AG04449 (cell line): ENCODE measurements at places on chromosomes 3 and 15.

DNA sequence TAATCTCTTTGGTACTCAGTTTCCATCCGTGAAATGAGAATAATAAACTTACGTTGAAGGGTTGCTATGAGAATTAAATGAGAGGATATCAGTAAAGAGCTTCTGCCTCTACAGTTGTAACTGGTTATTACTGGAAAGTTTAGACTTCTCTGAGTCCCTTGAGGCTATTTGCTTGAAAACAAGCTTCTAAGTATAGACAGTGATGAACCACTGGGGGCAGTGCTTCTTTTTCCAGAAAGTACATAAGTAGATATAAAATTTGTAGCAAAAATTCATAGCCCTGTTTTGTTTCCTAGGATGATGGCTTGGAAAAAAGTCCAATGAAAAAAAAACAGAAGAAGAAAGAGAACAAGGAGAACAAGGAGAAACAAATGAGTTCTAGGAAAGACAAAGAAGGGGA, 87.1 kb downstream of the RGMA start:
- no peak for DNase-seq

GRCh38 chr3:138675393-138675792, 66.8 kb downstream of the FAIM start:
- no peak for DNase-seq

GRCh38 chr3:159077860-159078259, 276.0 kb downstream of the MFSD1 start:
- peak; percentile 87 for DNase-seq

GRCh38 chr3:6935970-6936369, 75.1 kb downstream of the GRM7 start:
- no peak for DNase-seq

GRCh38 chr3:99955773-99956562, 138.3 kb downstream of the CMSS1 start:
- no peak for DNase-seq

- DNase-seq, result no peak
Observed at GRCh38 chr15:63877713-63878271, 44.0 kb upstream of the HERC1 start.

DNA sequence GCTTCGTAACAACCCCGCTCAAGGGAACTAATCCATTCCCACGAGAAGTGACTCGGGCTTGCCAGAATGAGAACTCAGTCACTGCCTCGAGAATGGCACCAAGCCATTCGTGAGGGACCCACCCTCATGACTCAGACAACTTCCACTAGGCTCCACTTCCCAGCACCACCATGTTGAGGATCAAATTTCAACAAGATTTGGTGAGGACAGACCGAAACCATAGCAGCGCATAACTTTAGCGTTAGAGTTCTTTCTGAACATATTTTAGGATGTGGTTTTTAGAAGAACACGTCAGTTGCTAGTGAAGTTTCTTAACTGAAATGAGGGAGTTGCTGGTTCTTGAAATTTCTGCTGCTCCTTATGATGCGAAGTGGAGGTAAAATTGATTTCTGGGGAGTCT, 13.5 kb downstream of the PTPRG start:
- peak; percentile 88 for DNase-seq

DNA sequence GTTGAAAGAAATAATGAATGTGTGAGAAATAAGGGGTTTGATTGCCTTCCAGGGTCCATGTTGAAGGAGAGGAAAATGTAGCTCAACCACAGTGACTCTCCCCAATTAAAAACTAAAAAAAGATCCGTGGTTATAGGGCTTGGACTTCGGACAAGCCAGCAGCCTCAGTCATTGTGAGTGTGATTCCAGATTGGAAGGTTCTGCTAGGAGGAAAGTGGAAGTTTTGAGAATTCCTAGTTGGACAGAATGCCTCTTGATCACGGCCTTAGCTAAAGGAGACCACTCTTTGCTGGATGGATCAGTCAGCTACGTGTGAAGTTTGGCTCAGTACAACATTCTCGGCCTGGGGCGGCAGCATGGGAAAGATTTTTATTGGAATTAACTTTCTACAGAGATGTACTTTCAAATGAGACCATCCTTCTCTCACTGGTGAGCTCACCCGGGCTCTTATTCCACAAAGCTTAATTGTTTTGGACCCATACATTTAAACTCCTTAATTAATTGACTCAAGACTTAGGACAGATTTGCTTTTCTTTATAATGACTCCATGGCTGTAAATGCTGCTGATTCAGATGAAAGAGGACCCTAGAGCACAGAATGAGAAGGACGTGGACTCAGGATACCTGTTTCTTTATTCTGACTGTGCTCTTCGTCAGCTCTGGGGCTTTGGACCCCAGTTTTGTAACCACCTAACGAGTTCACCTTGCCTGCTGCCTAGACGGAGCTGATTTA, 27.5 kb downstream of the FLNB start:
- no peak for DNase-seq

DNA sequence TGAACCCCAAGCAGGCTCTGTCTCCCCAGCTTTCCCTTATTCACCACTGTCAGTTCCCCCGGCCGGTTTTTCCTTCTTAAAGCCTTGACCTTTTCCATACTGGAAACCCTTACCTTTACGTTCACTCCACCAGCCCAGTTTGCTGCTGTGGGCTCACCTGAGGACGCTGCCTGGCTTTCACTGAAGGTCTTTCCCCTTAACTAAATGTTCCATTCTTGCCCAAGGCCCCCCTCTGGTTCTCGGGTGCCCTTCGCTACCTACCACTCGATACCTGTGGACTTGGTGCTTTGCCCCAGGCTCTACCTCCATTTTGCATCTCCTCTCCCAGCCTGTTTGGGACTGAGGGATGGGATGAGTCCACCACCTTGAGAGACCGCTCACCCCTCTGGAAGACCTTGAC, 851 bp downstream of the AP2M1 start:
- no peak for DNase-seq

DNA sequence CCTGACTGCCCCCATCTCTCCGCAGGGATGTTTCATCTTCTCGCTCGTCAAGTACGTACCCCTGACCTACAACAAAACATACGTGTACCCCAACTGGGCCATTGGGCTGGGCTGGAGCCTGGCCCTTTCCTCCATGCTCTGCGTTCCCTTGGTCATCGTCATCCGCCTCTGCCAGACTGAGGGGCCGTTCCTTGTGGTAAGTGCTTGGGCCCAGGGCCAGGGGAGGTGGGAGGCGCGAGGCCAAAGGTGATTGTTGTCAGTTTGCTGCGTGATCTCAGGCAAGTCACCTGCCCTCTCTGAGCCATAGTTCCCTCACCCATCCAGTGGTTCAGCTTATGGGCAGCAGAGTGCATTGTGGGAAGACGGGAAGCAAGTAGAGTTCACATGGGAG, 58.5 kb downstream of the GRIP2 start:
- DNase-seq, result no peak

DNA sequence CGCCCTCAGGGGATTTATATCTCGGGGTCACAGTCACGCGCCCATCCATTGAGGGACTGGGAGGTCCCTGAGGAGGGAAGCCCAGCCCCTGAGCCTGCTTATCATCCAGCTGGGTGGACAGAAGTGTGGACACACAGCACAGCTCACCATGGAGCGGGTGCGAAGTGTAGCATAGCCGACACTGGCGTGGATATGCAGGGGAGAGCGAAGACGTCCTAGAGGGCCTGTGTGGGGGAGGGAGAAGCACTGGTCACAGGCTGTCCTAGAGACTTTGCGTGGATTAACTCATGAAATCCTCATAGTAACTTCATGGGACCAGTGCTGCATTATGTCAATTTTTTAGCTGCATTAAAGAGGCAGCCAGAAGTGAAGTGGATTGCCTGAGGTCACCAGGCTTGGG, 26.1 kb upstream of the PLXND1 start:
- no peak for DNase-seq

GRCh38 chr3:4241595-4242170, 61.5 kb upstream of the SETMAR start:
- DNase-seq, result no peak

GRCh38 chr3:194077602-194078001, 58.3 kb upstream of the HES1 start:
- no peak for DNase-seq

DNA sequence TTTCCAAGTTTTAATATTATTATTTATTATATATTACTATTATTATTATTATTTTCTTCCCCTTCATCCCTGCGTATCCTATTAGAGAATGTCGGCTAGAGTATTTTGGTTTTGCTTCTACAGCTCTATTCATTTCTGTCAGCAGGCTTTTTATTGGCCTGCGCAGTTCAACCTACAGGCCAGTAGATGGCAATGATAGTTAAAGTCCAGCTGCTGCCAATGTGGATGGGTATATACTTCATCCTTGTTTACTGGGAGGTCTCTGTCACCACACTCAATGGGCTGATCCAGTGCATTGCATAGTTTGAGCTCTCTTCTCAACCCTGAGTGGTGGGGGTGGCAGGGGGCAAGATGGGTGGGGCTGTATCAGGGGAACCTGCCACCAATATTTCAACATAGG, 799.8 kb downstream of the NSUN3 start:
- no peak for DNase-seq

GRCh38 chr15:27845535-27846369, 253.4 kb downstream of the OCA2 start:
- no peak for DNase-seq

GRCh38 chr3:135272026-135272669, 477.1 kb downstream of the EPHB1 start:
- DNase-seq, result no peak

DNA sequence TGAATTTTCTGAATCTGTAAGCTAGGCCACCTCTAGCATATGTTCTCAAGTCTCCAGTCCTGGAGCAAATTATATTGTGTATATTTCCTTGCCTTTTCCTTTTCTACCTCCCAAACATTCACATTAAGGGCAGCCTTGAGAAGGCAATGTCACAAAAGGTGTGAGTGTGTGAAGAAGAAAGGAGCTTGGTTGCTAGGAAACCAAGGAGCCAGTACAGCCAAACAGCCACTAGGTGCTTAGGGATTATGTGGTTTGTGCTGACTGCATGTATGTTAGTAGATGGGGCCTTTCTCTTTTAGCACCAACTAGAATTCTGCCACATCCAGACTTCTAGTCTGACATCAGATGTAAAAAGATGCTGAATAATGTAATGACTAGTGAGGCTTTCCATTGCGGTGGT, 118.8 kb upstream of the DAZL start:
- no peak for DNase-seq

DNA sequence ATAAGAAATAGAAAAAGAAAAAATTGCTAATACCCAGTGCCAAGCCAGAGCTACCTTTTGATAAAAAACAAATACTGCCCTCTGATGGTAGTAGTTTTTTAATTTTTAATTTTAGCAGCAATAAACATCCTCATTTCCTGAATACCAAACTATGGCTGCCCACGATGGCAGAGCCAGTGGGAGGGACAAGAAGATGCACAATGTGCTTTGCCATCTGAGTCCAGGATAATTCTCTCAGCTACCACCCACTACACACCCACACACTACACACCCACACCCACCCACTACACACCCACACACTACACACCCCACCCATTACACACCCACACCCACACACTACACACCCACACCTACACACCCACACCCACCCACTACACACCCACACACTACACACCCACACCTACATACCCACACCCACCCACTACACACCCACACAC, 17.8 kb downstream of the CEP19 start:
- no peak for DNase-seq

GRCh38 chr3:14273901-14274611, 95.4 kb downstream of the LSM3 start:
- no peak for DNase-seq

GRCh38 chr15:90924375-90924774, 8.0 kb downstream of the HDDC3 start:
- no peak for DNase-seq

GRCh38 chr3:108588601-108589000, 637 bp downstream of the CIP2A start:
- DNase-seq, result no peak

- DNase-seq, result no peak
Observed at GRCh38 chr3:80263260-80263659, 495.5 kb upstream of the ROBO1 start.

DNA sequence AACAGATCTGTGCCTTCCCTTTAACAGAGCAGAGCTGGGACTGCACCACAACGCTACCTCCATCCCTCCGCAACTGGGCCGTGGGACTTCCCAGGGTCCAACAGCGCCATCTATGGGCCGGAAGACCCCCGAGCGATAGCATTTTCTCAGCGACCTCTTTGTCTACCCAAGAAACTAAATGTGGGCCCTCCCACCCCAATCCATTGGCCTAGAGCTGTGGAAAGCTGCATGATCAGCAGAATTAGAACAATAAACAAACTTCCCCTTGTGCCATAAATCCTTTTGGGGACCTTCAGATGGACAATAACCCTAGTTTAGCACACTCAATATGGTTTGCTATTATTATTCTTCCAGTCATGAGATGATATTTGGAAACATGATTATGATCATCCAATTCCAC, 74.8 kb upstream of the NTRK3 start:
- DNase-seq, result no peak

- peak; percentile 21 for DNase-seq
Observed at GRCh38 chr3:71652781-71653413, 69.4 kb upstream of the FOXP1 start.

- no peak for DNase-seq
Observed at GRCh38 chr3:190690246-190690645, 172.2 kb downstream of the GMNC start.

- DNase-seq, result no peak
Observed at GRCh38 chr15:86491118-86491517, 411.4 kb downstream of the AGBL1 start.

DNA sequence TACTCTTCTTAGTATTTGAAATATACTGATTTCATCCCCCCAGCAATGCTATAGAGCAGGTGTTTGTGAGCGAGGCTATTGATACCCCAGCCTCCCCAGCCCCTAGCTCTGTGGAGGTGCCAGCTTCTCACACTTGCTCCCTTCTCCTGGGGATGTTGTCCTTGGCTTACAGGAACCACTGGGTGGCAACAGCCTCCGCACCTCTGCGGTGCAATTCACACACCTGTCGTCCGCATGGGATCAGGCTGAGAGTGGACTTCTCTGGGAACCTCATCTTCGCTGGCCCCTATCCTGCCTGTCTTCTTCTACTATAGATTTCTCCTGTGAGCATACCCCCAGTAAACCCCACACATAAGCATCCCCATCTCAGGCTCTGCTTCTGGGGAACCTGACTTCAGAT, 103.9 kb upstream of the SLC6A11 start:
- no peak for DNase-seq

GRCh38 chr3:63231643-63232042, 46.5 kb upstream of the SYNPR start:
- no peak for DNase-seq

- no peak for DNase-seq
Observed at GRCh38 chr3:177589041-177589650, 391.9 kb upstream of the TBL1XR1 start.
